Cardiac fibroblast (primary cell): ENCODE measurements at places on chromosomes 7 and 10.

DNA sequence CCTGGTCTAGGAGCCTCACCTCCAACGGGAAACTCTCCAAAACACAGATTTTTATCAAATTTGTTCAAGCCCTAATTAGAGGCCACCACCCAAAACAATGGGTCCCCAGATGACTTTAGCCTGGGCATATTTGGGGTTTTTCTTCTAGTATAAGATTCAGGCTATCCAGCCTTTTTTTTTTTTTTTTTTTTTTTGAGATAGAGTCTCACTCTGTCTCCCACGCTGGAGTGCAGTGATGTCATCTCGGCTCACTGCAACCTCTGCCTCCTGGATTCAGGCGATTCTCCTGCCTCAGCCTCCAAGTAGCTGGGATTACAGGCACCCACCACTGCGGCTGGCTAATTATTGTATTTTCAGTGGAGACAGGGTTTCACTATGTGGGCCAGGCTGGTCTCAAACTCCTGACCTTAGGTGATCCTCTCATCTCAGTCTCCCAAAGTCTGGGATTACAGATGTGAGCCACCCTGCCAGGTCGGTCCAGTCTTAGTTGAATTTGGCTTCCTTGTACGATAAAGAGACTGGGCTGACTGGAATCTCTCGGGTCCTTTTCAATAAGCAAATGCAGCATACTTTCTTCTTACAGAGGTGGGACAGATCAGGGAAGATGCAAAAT lies 91.4 kb upstream of the KLF6 start:
- no peak for DNase-seq

GRCh38 chr7:116977172-116977571 lies 23.9 kb downstream of the ST7 start:
- DNase-seq: peak; percentile 40

GRCh38 chr7:22435105-22435504 lies 64.9 kb downstream of the STEAP1B start:
- DNase-seq: no peak

DNA sequence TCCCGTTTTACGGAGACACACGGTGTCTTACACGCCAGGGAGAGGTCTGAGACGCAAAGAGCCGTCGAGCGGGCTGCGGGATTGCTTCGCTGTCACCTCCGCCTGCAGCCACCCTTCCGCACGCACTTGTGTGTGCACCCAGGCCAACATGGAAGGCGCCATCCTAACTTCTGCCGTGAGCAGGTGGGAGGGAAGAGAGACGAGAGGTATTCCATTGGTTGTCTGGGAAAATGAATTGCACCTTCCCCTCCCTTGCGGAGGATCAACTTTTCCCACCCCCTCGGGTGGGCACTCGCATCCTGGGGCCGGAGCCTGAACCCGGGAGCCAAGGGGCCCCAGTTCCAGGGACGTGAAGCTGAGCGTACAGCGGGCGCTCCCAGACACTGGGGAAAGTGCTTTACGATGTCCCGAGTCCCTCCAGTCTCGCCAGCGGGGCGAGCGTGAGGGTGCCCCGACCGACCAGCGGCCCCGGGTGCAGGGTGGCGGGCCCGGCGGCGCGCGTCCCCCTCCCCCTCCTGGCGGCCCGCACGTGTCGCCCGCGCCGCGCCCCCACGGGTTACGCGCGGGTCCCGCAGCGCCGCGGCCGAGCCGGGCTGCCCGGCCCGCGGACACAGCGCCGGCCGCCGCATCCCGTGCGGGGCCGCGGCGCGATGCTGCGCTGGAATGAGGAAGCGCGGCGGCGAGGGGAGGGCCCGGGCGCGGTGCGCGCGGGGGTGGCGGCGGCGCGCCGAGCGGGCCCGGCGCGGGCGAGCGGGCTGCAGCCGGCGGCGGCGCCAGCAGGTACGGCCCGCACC lies 984 bp upstream of the IKZF1 start:
- no peak for DNase-seq

- no peak for DNase-seq
Observed at GRCh38 chr7:103731169-103731568, 258.3 kb downstream of the RELN start.

- DNase-seq: no peak
Observed at GRCh38 chr10:80498078-80498832, 39.4 kb upstream of the SH2D4B start.

DNA sequence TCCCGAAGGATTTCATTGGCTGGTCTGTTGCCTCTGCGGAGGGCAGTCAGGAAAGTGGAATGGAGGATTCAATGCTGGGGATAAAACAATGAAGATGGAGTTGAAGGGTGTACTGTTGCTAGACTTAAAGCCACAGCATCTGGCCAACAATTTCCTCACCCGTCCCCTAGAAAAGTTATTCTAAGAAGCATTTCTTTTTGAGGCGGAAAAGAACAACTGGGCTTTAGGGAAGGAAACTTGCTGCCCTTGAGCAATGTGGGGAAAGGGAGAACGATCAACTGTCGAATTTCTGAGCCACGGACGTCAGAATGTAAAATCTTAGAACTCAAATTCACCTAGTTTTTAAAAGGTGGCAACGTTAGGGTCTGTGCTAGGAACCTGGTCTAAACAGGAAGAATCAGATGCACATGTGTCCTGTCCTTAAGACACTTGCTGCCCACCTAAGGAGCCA lies 664 bp downstream of the FMC1 start:
- no peak for DNase-seq

GRCh38 chr7:3138997-3139396 lies 95.3 kb upstream of the CARD11 start:
- peak; percentile 3 for DNase-seq

- DNase-seq: peak; percentile 87
Observed at GRCh38 chr7:101085162-101085964, at the start of gene TRIM56. Gene TRIM56, plus strand, starts transcription at chr7:101085481. Its CDS starts 1,832 bp downstream, at chr7:101087313.

GRCh38 chr10:33306701-33307519 lies 27.6 kb downstream of the NRP1 start:
- peak; percentile 82 for DNase-seq

DNA sequence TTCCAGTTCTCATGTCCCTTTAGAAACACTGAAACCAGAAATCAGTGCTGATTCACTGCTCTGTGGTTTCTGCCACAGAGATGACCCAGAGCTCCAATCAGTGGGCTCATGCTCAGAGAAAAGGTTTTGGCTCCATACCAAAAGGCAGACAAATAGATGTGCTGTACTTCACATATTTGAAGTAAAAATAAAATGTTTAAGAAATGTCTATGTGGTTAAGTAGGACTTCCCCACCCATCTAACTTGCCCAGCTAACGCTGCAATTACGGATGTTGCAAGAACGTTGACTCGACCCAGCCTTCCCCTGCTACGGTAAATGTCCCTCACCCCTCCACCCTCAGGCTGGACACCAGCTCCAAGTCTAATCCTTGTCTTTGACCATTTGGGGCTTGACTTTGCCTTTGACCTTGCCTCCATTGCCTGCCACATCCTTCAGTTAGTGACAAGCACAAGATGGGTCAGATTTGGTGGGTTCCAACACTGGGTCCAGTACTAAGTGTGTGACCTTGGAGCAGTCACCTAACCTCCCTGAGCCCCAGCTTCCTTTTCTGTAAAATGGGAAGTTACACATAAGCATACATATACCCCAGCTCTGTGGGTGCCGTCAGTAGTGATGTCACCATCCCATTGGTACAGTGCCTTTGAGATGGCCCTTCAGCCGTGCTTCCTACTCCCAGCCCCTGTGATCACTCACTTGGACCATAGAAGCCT lies 95.8 kb downstream of the CHST15 start:
- DNase-seq: peak; percentile 94

DNA sequence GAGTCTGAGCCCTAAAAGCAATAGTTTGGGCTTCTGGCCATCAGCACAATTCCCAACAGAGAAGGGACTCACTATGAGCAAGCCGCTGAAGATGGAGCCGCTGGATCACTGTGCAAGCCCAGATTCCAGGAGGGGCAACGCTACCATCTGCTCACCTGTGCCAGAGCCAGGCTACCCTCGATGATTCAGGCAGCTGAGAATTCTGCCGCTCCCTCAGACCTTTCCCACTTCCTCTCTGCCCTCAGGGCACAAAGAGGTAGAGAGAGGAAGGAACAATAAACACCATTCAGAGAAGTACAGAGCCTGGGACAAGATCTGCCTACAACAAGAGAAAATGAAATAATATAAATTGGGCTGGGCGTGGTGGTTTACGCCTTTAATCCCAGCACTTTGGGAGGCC lies 98.1 kb downstream of the MYOF start:
- no peak for DNase-seq

DNA sequence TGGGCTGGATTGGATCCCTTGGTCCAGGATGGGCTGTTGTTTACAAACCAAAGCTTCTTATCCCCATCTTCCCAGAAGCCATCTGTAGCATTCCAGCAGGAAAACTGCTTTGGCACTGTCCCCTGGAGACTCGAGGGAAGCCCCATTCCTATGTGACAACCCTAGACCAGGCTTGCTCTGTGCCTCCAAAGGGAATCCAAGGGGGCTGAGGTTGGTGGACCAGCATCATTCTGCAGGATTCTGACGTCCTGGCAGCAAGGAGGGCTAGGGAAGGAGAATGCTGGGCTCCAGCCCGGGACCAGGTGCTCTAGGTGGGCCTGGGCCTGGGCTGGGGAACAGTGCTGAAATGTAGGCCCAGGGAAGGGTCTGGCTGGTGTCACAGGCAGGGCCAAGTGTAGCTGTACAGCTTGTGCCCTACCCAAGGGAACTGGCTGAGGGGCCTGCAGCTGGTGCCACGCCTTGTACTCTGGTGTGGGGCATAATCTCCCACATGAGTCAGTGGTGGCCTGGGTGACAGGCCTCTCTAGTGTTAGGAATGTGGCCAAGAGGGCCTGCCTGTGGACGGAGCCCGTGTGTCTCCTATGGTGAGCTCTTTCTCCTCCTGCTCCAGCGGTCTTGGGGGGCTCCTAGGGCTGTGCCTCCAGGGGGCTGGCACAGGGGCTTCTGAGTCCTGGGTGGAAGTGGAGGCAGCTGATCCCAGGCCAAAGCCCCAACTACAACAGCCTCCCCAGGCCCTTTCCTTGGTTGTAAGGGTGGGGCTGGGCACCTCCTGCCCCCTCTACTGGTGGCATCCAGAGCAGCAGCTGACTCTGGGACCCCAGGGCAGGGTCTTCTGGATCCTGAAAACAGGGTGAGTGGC lies 25.2 kb downstream of the TRIM8 start:
- DNase-seq: no peak

DNA sequence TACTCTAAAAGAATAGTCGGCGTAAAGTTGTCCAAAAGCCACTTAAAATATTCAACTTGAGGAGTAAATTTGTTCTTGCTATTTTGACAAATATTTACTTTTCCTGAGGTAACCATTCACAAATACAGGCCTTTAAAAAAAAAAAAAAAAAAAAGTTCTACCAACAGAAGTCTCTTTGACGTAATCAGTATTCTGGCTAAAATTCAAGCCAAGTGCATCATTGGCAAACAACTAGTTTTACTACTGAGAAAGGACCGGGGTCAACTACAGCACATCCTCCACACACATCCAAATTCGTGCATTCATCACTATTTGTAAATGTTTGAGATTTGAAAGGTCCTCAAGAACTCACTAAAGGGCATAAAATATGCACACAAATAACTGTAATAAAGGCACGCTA lies 2.0 kb downstream of the OAT start:
- peak; percentile 76 for DNase-seq

DNA sequence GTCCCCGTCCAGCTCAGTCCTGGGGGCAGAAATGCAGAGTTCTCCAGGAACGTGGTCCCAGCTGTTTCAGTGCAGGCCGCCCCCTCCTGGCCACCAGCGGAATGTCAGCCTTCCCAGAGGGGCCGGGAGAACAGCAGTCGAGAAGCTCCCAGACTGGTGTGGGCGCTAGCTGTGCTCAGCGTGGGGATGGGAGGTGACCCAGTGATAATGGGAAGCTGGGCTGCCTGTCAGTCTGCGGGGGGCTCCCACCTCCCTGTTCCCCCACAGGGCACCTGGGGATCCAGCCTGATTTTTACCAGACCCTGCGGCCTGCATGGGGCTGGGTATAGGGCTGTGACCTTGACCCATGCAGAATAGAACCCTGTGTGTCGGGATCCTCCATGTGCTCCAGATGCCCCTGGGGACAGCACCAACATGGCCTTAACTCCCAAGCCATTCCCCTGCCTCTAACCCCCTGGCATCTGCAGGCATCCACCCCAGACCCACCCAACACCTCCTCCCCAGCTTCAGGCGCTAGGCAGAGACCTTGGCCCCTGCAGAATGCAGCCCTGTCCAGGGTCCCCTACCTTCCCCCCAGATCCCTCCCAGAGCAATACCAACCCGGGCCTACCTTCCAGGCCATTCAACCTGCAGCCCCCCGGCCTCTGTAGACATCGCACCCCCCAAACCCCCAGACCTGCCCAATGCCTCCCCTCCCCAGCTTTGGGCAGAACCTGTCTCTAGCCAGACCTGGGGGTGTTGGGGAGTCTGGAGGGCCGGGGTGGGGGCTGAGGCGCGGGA lies 880 bp upstream of the ELN start:
- DNase-seq: peak; percentile 76

- no peak for DNase-seq
Observed at GRCh38 chr10:129048513-129048912, 418.5 kb upstream of the MGMT start.

GRCh38 chr7:33996899-33997298 lies 91.6 kb downstream of the BMPER start:
- DNase-seq: no peak

DNA sequence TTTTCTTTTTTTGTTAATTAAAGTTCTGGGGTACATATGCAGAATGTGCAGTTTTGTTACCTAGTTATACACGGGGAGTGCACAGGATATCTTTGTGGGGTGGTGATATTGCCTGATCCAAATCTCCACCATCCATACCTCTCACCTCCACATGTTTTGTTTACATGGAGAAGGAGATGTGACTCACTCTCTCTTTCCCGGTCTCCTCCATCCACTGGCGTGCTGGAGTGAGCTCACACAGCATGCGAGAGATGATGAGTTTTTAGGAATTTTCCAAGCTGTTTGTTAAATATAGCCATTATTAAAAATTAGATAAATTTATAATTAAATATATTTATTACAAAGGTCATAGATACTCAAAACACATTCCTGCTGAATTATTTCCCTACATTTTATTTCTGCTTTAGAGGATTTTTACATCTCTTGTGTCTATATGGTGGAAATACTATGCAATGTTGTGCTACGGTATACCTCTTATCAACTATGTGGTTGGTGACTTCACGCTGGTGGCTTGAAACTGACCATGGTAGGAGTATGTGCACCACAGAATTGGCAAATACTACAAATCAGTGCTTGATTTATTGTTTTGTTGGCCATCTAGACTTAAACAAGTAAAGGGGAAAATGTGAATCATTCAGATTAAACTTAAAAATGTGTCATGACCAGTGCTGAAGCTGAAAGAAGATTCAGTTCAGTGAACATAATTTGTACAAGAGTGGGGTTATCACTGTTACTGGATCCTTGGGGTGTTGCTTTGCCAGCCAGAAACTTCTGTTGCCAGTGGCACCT lies 107.9 kb upstream of the FAM180A start:
- DNase-seq: peak; percentile 36

GRCh38 chr7:70595755-70596597 lies 536.0 kb upstream of the GALNT17 start:
- DNase-seq: no peak

DNA sequence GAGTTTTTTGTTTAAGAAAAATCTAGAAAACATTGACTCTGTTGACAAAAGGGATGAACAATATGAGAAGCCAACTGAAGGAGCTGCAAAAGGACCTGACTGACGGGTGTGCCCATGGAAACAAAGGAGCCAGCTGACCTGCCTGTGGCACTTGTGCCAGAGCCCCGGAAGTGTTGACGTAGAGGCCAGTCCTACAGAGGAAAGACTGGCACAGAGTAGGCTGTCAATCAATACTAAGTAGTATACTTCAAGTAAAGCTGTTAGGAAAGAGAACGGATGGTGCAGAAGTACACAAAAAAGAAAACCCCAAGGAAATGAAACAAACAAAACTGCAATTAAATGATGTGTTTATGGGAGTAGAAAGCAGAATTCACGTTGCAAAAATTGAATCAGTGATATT lies 19.0 kb upstream of the ABI1 start:
- no peak for DNase-seq

- DNase-seq: no peak
Observed at GRCh38 chr10:226018-226417, 90.8 kb downstream of the ZMYND11 start.
